Activated T-cell treated with anti-CD3 and anti-CD28 coated beads for 4 hours (primary cell): ENCODE measurements at places on chromosomes 3 and 15.

DNA sequence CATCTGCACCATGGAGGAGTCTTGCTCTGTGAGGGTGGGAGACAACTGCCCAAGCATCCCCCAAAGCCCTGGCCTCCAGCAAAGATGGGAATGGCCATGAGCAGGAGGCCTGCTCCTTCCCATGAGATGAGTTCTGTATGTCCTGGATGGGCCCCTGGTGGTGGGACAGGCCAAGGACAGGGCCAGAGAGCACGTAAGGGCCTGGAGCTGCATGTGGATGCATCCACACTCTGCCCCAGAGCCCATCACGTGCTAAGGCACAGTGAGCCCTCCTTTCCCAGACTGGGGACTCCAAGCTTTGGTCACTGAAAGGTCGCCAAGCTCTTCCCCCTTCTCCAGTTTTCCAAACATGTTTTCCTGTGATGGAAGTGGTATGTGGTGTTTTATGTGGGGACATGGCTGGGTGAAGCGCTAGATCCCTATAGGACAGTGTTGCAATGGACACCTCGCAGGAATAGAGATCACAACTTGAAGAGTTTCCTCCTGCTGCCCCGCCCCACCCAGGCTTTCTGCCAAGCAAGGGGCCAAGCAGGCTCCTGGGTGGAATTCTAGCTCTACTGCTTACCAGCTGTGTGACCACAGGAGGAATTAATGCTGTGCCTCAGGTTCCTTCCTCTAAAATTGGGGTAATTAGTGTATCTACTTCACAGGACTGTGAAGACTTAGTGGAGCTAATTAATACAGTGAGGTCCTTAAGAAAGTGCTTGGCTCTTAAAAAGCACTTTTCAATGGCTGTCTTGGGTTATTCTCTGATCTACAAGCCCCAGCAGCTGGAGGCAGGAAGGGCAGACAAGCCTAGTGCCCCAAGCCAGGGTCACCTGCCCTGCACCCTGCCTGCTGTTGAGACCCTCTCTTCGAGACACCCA is 106.4 kb upstream of the RPL32 start:
- no peak for DNase-seq

DNA sequence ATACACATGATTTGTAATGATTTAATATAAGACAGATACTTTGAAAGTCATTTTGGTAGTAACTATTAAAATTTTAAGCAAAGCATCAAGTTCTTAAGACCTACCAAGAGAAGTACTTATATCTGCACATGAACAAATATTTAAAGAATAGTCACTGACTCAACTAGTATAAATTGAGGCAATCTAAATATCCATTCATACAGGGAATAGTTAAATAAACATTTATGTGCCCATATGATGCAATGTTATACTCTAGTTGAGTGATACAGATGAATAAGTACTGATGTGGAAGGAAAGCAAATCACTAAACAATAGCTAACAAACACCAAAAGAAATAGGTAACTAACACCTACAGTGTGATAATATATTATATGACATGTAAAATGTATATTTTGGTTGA is 527.7 kb downstream of the EPHA3 start:
- no peak for DNase-seq

- DNase-seq, result no peak
These were observed 272.5 kb downstream of the ZBTB20 start for GRCh38 chr3:114874522-114874971.

DNA sequence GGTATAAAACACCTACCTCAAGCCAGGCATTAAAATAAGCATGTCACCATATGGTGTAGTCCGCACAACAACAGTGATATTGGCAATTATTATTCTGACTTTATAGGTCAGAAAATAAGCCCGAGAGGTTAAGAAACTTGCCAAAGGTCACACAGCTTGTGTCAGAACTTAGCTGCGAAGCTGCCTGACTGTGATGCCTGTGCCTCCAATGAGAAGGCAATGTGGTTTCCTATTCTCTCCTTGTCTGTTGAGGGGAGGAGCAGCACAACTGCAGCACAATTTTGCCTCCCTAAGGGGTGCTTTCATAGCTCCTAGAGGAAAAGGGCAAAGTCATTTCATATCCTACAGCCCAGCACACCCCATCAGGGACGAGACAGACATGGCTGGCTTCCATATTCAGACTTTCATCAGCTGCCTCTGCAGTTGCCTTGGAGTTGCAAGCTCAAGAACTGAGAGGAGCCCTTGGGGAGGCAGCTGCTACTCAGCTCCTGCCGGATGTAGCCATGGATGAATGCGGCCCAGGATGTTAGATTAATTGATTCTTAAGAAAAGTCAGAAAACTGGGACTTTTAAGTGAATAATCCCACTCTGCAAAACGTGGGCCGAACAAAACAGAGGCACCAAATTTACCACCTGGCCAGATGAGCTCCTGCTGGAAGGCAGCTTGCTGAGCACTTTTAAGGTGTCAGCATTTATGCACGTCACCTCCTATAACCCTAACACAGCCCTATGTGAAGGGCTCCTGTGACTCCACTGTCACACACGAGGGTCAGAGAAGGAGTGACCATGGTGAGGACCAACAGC is 38.5 kb downstream of the MYO5C start:
- no peak for DNase-seq

DNA sequence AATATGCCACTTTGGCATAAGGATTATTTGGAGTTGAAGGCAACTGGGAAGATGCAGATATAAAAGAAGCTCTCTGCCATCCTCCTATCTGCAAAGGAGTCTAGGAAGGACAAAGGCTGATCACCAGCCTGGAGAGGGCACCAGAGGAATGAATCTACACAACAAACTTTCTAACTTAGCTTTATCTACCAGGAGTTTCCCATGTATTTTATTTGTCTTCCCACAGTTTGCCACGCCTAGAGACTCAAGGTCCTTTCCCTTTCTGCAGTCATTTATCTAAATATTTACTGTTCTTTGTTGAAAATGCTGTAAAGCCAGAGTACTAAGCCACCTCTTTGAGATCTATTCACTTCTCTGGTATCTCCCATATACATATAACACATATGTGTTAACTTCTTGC is 32.2 kb downstream of the GPR176 start:
- DNase-seq, result no peak

DNA sequence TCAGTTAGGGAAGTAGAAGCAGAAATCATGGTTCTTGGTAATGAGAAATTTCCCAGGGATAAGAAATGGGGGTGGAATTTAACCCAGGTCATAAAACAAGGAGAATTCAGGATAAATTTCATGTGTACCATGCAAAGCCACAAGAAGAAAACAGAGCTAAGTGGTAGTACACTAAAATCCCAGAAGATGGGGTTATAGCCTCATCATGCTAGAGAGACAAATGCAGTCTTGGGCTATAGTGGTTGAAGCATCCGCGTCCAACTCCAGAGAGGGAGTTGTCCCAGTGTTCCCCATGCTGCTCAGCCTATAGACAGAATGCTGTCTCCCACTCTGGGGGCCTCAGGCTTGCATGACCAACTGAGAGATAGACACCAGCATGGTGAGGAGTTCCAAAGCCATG is 36.2 kb upstream of the CLRN1 start:
- no peak for DNase-seq

DNA sequence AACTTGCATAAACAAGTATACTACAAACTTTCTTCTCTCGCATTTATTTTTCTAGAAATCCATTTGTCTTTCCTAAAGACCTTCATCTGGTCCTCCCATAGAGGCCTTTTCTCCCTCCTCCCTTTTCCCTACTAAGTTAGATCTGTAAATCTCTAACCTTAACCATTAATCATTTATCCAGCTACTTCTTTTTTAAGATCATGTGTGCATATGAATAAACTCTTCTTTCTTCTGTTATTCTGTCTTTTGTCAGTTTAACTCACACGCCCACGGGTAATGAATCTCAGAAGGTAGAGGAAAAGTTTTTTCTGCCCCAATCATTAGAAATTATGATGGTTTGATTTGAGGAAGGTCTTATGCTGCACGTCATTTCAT is 48.7 kb upstream of the FHIT start:
- DNase-seq, result no peak

DNA sequence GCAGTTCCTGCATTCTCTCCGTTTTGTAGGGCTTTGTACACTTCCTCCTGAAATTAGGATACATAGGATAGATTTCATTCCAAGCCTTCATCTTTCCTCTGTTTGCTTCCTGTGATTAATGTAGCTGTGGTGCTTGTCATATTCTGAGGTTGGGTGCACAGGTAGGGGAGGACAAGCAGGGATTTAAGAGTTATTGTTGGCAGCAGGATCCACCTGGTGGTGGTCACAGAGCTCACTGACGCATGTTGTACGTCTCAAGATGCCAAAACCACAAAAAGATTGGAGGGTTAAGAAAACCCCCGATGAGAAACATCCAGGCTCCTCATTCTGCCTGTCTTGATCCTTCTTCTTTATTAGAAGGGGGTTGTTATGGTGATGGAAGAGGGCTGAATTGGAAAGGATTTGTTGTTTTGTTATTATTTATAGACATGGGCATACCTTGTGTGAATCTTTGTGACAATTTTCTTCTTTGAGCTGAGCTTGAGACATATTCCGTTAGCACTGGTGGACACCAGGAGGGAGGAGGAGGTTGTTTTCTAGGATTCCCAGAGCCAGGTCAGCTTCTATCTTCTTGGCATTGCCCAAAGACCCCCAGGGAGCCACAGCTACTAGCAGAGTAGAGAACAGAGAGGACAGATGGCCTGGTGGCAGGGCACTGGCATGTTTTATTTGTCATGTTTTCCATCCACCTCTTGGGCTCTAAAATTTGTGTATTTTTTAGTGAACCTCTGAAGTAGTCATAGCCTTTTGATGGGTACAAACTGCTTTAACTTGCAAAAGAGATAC is 57.7 kb upstream of the LARS2 start:
- DNase-seq, result no peak

DNA sequence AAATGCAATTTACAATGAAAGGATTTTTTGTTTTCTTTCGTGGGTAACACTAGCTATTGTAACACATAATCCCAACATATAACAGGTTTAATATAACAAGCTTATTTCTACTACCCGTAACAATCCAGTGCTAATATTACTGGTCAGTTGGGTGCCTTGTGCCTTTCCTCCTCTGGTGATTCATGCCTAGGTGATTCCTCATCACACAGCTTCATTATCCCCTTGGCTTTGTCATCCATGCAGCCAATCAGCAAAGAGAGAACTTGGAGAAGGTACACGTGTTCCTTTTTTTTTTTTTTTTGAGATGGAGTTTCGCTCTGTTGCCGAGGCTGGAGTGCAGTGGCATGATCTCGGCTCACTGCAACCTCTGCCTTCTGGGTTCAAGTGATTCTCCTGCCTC is 30.7 kb downstream of the CHST14 start:
- DNase-seq, result no peak
